ENCODE measurements at places on chromosomes 12 and 14. TPM values are rescaled to one million over a fixed set of nuclear protein-coding genes. Genes with fewer than 3 reads are reported as not detected.

DNA sequence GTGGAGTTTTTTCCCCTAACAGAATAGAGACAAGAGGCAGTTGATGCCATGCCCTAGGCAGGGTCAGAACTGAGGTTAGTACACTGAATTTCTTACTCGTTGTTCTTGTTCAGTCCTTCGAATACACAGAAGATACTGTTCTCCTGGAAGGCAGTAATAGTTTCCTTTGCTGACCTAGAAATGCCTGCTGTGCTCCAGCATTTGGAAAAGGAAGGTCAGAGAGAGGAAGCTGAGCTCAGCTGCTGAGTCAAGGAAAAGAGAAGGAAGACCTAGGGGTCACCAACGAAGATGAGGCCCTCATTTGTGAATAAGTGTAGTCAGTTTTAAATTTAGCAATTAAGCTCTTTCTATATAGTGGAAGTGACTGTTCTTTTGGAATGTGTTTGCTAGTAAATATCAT, 100.1 kb downstream of the CRADD start:
- peak overlapping the region; percentile 11 for H3K4me3 ChIP-seq
- H3K27ac ChIP-seq, result no peak overlapping the region
- no peaks in the 10 kb centered on the region for H3K36me3 ChIP-seq
- H3K27me3 ChIP-seq, result no peaks in the 10 kb centered on the region
- peaks cover 20% of the 10 kb centered on the region for H3K4me1 ChIP-seq

DNA sequence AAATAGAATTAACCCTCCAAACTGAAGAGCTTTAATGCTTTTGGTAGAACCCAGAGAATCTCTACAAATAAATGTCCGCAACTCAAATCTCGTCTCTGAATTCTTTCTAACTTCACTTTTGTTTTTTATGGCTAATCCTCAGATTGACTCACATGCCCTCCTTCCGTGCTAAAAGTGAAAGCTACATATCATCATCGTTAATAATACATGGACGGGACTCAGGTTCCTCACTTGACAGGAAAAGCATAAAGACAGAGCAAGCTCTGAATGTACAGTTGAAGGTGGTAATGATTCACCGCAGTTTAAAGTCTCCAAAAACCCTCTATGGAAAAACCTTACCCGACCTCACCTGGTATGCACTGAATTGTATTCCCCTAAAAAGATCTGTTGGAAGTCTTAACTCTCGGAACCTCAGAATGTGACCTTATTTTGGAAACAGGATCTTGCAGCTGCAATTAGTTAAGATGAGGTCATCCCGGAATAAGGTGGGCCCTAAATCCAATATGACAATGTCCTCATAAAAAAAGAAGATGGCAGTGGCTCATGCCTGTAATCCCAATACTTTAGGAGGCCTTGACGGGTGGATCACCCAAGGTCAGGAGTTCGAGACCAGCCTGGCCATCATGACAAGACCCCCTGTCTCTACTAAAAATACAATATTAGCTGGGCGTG, 147.4 kb upstream of the FOXN3 start:
- no peak overlapping the region for H3K4me3 ChIP-seq
- no peaks in the 10 kb centered on the region for H3K27me3 ChIP-seq
- H3K36me3 ChIP-seq, result peaks cover 22% of the 10 kb centered on the region

DNA sequence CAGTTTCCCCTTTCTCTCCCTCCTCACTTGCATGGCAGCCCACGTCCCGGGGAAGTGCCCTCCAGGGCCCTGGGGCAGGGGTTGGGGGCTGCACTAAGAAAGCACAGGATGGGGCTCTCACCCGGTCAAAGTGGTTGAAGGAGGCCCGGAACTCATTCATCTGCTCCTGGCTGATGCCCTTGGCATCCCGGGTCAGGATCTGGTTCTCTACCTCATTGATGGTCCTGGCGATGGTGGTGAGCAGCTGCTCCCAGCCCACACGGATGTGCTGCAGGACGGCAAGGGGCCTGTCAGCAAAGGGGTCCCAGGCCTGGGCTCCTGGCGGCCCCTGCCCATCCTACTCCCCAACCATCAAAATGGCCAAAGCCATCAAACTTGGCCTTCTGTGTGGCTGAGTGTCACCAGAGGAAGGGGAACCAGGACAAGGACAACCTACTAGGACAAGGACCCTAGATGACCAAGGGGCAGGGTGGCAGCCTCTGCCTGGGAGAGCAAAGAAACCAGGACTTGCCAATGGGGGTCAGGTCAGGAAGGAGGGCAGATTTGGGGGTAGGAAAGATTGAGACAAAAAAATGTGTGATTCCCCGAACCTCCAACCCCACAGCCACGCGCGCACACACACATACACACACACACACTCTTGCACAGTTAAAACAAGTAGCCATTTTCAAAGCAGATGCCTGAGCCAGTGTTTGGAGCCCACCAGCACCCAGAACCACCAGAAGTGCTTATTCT, 87.1 kb upstream of the ZFP36L1 start:
- H3K4me1 ChIP-seq, result no peaks in the 10 kb centered on the region
- H3K27ac ChIP-seq, result no peak overlapping the region
- peaks cover 57% of the 10 kb centered on the region for H3K36me3 ChIP-seq
- no peak for DNase-seq
- no peak overlapping the region for H3K4me3 ChIP-seq
- no peaks in the 10 kb centered on the region for H3K27me3 ChIP-seq

Gene FAM222A
- 2.3 TPM for total RNA-seq

Gene POTEG
- not detected for total RNA-seq

DNA sequence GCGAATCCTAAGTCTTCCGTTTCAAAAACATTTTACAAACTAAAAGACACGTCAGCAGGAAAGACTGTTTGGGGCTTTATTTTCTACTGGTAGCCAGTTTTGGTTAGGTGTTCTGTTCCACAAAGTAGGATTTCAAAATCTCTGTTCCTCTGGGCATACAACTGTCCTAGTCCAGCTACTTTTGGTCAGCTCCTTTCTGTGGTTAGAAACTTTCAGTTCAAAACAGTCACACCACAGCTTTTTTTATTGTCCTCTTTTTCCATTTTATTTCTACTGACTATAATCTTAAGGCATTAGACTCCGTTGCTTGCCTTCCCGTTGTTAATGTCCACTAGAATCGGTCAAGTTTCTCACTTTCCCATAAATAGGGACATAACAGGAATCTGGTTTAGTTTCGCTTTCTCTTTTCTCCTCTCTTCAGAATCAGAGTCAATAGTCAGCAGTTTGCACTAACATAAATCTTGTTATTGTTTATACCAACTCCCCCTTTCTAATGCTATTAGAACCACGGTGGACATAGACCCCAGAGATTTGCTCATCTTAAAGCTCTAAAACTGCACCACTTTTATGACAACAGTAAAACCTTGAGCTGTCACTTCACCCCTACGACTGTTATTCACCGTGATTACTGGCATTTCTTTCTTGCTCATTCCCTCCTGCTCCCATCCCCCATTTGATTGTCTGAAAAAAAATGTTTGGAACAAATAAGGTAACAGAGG, 41.5 kb upstream of the NPAS3 start:
- peak overlapping the region; percentile 72 for H3K4me3 ChIP-seq
- H3K27ac ChIP-seq, result no peak overlapping the region
- no peaks in the 10 kb centered on the region for H3K27me3 ChIP-seq

GRCh38 chr12:123808167-123808566, 46.1 kb downstream of the DNAH10 start:
- no peak for DNase-seq
- H3K27me3 ChIP-seq, result no peaks in the 10 kb centered on the region
- H3K36me3 ChIP-seq, result no peaks in the 10 kb centered on the region
- no peak overlapping the region for H3K4me3 ChIP-seq
- H3K4me1 ChIP-seq, result no peaks in the 10 kb centered on the region

DNA sequence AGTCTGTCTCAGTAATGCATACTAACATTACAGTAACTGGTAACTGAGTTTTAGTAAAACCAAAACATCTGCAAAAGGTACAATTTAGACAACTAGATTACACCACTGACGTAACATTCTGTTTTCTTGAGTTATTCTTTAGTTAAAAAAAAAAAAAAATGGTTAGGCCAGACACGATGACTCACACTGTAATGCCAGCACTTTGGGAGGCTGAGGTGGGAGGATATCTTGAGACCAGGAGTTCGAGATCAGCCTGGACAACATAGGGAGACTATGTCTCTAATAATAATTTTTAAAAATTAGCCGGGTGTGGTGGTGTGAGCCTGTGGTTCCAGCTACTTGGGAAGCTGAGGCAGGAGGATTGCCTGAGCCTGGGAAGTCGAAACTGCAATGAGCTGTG, 34.1 kb downstream of the AP5M1 start:
- H3K27me3 ChIP-seq, result peaks cover 9% of the 10 kb centered on the region
- DNase-seq, result no peak
- H3K27ac ChIP-seq, result no peak overlapping the region
- H3K4me3 ChIP-seq, result no peak overlapping the region
- H3K4me1 ChIP-seq, result no peaks in the 10 kb centered on the region

GRCh38 chr12:112214064-112214463, 88.7 kb downstream of the TRAFD1 start:
- DNase-seq, result no peak
- H3K4me3 ChIP-seq, result no peak overlapping the region
- H3K27ac ChIP-seq, result no peak overlapping the region
- H3K36me3 ChIP-seq, result peaks cover 66% of the 10 kb centered on the region
- no peaks in the 10 kb centered on the region for H3K4me1 ChIP-seq
- H3K27me3 ChIP-seq, result no peaks in the 10 kb centered on the region

- no peaks in the 10 kb centered on the region for H3K36me3 ChIP-seq
- no peak overlapping the region for H3K4me3 ChIP-seq
- H3K4me1 ChIP-seq, result peaks cover 9% of the 10 kb centered on the region
- H3K27ac ChIP-seq, result no peak overlapping the region
- DNase-seq, result no peak
Observed at GRCh38 chr14:68395604-68396003, 397.3 kb downstream of the ZFP36L1 start.

- no peak overlapping the region for H3K27ac ChIP-seq
- no peak for DNase-seq
- no peaks in the 10 kb centered on the region for H3K4me1 ChIP-seq
Observed at GRCh38 chr12:90757957-90758356, 197.0 kb downstream of the CCER1 start.

Gene TMEM63C
- 1.2 TPM for total RNA-seq

Gene CCDC177
- not detected for total RNA-seq

DNA sequence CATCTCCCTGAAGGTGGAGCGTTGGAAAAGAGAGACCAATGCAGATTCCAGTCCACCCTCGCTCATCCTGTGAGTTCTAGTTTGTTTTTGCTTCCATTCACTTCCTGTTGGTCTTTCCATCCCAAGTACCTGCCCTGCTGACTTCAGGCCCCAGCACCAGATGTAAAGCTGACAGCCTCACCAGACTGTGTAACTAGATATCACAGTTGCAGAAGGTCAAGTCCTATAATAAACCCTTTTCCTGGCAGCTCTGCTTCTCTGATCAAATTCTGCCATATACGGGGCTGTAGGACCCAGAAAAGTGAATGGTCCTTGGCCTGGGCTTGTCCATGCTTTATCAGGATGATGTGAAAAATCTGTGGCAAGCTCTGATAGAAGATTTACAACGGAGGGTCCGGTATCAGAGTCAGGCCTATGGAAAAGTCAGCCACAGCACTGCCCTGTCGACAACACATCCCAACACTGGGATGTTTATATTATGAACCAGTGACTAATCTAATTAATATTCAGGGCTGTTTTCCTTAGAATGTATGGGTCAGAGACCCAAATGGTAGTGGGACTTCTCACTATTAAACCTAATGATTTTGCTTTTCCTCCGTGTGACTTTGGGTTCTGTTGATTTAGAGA, 42.1 kb downstream of the CCDC175 start:
- no peak for DNase-seq
- H3K36me3 ChIP-seq, result no peaks in the 10 kb centered on the region
- no peak overlapping the region for H3K27ac ChIP-seq
- no peak overlapping the region for H3K4me3 ChIP-seq
- peaks cover 2% of the 10 kb centered on the region for H3K27me3 ChIP-seq

Gene TRHDE
- not detected for total RNA-seq

Gene CPNE6
- not detected for total RNA-seq

GRCh38 chr14:103124501-103125001, 1.3 kb downstream of the TNFAIP2 start:
- no peak for DNase-seq
- no peak overlapping the region for H3K4me3 ChIP-seq
- no peaks in the 10 kb centered on the region for H3K27me3 ChIP-seq
- no peaks in the 10 kb centered on the region for H3K36me3 ChIP-seq
- H3K27ac ChIP-seq, result no peak overlapping the region

DNA sequence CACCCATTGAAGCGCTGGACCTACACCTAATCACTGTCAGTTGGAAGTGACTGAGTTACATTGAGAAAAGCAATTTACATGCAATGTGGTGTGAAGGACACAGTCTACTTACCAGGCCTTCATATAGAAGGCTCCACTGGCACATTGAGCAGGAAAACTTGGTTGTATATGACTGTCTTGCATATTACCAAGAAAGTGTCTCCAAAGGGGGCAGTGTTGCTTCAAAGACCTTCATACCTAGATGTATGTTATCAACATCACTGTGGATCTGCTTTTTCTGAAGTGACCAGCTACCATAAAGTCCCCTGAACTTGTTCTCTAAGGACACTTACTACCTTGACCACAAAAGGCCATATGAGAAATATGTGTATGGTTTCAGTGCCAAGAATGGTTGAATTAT, 64.1 kb downstream of the NELL2 start:
- H3K27me3 ChIP-seq, result no peaks in the 10 kb centered on the region
- H3K4me3 ChIP-seq, result no peak overlapping the region
- DNase-seq, result peak; percentile 68
- H3K36me3 ChIP-seq, result no peaks in the 10 kb centered on the region
- no peak overlapping the region for H3K27ac ChIP-seq

- H3K4me3 ChIP-seq, result no peak overlapping the region
- DNase-seq, result no peak
Observed at GRCh38 chr12:72082986-72083820, 144.6 kb downstream of the TPH2 start.

DNA sequence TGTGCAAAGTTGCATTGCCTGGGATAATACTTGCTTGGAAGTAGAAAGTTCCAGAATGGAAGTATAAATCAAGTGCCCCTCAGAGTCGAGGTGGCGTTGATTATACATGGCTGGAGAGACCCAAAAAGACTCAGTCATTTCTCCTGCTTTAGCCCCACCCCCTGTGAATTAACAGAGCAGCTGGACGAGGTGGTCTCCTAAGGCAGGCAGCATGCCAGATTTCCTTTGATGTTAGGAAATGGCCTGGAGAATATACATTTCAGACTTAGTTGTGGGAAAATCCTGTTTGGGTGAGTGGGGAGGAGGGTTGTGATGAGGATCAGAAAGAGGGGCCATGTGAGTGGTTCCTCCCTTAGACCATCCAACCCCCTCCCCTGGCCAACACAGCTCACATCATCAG, 406.1 kb upstream of the TMPO start:
- H3K27me3 ChIP-seq, result no peaks in the 10 kb centered on the region
- H3K36me3 ChIP-seq, result no peaks in the 10 kb centered on the region
- no peak overlapping the region for H3K4me3 ChIP-seq
- no peak overlapping the region for H3K27ac ChIP-seq
- H3K4me1 ChIP-seq, result no peaks in the 10 kb centered on the region

Gene AKAP3
- total RNA-seq, result 1.5 TPM

GRCh38 chr14:90281756-90282155, 25.4 kb downstream of the PSMC1 start:
- H3K27me3 ChIP-seq, result no peaks in the 10 kb centered on the region
- no peaks in the 10 kb centered on the region for H3K4me1 ChIP-seq
- no peak overlapping the region for H3K4me3 ChIP-seq
- H3K36me3 ChIP-seq, result peaks cover 45% of the 10 kb centered on the region
- no peak for DNase-seq

All from CD4-positive, CD25-positive, alpha-beta regulatory T cell (primary cell).